NCI-H446 (cell line): ENCODE measurements at places on chromosomes 12 and 14.

- no peak for DNase-seq
These were observed 5.2 kb upstream of the AP1G2 start for GRCh38 chr14:23572836-23573235.

GRCh38 chr12:332581-333205, 56.4 kb downstream of the KDM5A start:
- DNase-seq: no peak

DNA sequence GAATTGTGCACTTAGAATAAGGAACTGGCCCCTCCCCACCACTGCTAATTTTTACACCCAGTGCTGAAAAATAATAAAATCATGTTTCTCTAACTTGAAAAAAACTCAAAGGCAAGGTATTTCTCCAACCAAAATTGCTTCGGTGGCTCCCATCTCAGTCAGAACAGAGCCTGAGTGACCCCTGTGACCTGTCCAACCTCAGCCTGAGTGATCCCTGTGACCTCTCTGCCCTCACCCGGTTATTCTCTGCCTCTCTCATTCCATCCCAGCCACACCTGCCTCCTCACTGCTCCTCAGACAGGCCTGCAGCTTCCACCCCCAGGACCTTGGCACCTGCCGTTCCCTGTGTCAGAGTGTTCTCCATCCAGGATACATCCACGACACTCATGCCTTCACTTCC, 5.1 kb downstream of the SLC6A12 start:
- DNase-seq: no peak

DNA sequence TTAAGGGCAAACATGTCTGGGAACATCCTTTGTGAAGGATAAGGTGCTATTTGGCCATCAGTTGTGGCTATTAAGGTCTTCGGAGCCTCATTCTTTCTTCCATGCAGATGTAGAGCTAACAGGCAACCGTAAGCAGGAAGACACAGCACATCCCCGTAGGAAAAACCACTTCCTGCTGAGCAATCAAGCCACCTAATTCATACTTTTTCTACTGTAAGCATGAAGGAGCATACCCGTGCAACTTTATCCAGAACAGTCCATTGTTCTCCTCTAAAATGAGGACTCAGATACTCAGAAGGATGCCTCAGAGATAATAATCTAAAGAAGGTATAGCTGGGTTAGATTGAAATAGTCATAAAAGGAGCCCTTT, 232.0 kb downstream of the PPM1H start:
- no peak for DNase-seq

- no peak for DNase-seq
These were observed 36.3 kb downstream of the HMGA2 start for GRCh38 chr12:65860600-65860999.

GRCh38 chr12:114710151-114710550, 26.2 kb upstream of the TBX3 start:
- no peak for DNase-seq

DNA sequence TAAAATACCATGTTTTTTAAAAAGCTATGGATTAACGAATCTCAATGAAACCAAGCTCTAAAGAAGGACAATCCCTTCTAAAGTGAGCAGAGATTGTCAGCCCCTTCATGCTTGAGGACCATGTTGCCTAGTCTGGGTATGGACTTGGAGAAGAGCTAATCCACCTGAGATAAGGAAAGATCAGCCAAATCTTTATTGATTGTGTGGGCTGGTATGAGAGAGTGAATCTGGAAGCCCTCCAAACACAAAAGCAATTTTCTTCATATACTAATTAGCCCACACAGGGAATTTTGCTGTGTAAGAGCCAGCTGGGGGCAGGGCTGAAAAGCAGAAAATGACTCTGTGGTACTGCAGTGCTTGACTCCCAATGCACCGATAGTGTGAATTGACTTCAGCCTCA, 47.4 kb upstream of the DICER1 start:
- DNase-seq: no peak

- no peak for DNase-seq
These were observed 31.8 kb upstream of the RPH3A start for GRCh38 chr12:112759786-112760185.

- no peak for DNase-seq
These were observed 30.0 kb downstream of the HVCN1 start for GRCh38 chr12:110658878-110659277.

DNA sequence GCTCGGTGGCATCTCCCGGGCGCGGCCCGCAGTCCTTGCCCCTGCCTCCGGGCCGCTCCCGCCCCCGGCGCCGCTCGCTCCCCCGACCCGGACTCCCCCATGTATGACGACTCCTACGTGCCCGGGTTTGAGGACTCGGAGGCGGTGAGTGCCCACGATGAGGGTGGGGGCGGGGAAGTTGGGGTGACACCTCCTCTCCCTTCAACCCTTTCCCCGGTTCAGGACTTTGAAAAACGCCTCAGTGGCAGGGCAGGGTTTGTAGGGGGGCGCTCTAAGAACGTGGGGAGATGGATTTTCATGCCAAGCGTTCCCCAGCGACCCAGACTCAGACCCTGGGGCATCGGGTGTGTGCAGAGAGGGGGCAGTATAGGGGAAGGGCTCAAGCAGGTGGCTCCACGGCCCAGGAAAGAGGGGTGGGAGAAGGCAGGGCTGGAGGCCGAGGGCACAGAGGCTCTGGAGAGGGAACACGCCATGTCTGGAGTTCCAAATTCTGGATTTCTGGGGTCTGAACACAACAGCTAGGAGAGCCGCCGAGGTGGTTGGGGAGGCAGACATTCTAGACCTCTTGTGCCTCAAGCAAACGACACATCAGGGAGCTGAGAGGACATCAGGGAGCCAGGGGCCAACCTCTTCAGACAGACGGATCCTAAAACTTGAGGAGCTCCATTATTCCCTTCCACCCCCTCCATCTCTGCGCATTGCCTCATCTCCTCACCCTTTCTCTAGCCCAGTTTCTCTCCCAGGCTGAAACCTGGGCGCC, 715 bp downstream of the CACNB3 start:
- no peak for DNase-seq

GRCh38 chr14:75602503-75602902, 24.1 kb downstream of the FLVCR2 start:
- DNase-seq: no peak

DNA sequence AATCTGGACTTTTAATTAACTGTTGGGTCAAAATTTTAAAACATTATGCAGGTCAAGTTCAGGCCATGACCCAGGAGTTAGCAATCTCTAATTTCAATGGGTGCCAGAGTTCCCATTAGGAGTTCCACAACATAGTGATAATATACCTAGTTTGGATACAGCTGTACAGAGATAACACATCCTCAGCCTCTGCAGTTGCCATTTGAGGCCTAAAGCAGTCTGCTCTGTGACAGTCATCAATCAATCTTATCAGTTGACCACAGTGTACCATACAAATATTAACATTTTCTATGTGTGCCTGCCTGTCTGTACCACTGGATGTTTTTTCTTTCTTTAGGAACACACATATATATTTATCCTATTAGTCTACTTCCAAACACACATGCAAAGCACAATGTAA, 54.0 kb upstream of the BBS10 start:
- DNase-seq: no peak

DNA sequence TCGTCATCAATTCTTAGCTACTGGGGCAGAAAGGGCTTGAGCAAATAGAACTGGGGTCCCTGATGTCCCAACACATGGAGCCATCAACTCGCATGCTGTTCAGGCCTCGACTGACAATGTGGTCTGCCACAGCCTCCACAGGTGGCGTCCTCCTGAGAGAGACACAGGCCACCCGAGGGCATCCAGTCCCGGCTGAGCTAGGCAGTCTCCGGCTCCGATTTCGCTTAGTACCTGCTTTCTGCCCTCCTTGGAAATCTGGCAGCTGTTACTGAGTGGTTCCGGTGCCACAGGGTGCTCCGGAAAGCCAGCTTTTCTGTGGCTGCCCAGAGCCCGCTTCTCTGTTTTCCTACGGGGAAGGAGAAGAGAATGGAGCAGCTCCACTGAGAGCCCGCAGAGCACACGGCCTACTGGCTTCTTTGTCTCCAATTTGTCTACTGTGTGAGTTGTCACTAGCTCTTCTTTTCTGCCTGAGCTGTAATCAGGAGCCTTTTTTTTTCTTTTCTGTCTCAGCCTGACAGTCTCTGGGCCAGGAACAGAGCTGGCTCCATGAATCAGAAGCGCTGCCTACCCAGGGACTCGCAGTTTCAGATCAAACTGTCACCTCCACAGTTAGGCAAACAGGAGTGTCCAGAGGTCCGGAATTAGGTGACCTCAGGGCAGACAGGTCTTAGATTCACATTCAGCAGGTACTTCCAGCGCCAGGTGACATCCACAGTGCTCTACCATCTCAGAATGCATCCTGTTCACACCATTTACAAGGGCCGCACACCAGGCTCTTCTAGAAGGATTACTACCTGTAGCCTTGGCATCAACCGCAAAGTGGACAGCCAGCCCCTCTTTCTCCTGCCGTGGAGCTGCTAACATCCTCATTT, 73.3 kb downstream of the MOK start:
- no peak for DNase-seq

DNA sequence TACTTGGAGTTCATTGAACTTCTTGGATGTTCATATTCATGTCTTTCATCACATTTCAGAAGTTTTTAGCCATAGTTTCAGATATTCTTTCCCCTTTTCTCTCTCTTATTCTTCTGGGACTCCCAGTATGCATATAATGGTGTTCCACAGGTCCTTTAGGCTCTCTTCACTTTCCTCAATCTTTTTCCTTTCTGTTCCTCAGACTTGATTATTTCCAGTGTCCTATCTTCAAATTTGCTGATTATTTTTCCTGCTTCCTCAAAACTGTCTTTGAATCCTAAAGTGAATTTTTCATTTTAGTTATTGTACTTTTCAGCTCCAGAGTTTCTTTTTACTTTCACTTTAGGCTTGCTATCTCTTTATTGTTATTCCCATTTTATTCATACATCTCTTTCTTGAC, 8.8 kb upstream of the ZFP36L1 start:
- DNase-seq: no peak

DNA sequence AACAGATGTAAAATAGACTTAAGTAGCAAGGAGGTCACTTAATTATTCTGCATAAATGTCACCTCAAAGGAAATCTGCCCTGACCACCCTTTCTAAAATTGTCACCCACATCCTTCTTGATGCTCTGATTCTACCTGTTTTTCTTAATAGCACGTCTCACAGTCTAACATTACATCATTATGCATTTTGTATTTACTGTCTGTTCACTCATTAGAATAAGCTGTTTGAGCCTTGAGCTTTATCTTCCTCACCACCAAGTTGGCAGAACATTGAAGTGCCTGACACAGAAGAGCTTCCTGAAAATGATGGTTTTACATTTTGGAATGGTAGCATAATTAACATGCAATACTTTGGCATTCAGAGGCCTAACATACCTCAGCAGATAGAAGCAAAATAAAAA, 8.8 kb upstream of the TMEM117 start:
- no peak for DNase-seq
